PC-9 (cell line): ENCODE measurements at places on chromosomes 6 and 20. TPM values are rescaled to one million over a fixed set of nuclear protein-coding genes. Genes with fewer than 3 reads are reported as not detected.

DNA sequence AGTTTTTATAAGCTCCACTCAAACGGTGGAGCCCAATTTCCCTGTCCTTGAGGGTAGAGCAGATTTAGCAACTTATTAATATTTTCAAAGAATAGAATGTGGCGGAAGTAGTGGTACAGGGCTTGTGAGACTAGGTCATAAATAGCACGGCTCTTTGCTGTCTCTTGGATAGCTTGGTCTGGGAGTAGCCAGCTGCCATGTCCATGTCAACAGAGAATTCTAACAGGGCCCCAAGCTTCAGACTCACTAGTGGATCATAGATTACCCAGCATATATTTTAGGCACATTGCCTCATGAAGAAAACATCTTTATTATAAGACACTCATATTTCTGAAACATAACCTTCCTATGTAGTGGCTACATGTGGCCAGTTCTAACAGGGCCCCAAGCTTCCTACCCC, 755.7 kb downstream of the HDGFL1 start:
- no peak for DNase-seq

Gene C6orf58
- total RNA-seq = not detected in 2 replicates

Gene ETV7
- total RNA-seq = 0.57 and 0.83 TPM in 2 replicates

DNA sequence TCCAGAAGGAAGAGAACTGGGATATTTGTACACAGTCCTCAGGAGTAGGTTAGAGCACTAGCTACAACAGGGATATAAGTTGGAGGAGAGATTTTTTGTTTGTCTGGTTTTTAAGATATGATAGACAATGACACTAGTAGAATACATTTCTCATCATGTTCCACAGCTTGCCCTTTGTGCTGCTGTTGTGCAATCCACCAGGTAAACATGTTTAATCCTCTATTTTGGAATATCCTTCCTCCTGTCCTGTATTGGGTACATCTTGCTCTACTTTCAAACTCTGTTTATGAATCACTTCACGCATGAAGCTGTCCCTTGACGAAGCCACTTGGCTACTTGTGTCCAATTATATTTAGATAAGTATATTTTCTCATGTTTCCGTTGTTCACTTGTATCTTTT, 153.6 kb upstream of the TENT5A start:
- DNase-seq = no peak

DNA sequence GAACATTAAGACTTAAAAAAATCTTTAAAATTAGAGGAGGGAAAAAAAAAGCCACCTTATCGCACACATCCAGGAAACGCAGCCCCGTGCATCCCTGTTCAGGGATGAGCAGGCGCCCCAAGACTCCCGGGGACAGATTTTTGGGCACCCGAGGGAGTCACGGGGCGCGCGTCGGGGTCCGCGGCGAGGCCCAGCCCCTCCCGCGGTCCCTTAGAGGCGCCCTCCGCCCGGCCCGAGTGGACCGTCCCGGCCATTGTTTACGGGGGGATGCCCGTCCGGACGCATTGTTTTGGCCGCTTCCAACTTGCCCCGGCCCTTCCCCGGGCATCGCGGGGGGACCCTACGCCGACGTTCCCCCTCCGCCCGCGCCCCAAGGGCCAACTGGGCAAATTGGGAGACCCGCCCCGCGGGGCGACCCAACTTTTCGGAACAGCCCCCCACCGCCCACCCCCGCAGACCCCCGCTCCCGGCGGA, 610 bp downstream of the ZNF217 start:
- no peak for DNase-seq

Gene MOXD1
- total RNA-seq = 1.0 and 1.3 TPM in 2 replicates

- no peak for DNase-seq
These were observed 206.2 kb downstream of the CDH4 start for GRCh38 chr20:61458146-61458746.

- DNase-seq = no peak
These were observed 102.9 kb upstream of the KCNG1 start for GRCh38 chr20:51125780-51126179.

Gene PRDM13
- not detected in 2 replicates for total RNA-seq
